DMS 273 treated with DMSO at 0.1 percent for 48 hours (cell line): ENCODE measurements at places on chromosomes 5 and 9.

DNA sequence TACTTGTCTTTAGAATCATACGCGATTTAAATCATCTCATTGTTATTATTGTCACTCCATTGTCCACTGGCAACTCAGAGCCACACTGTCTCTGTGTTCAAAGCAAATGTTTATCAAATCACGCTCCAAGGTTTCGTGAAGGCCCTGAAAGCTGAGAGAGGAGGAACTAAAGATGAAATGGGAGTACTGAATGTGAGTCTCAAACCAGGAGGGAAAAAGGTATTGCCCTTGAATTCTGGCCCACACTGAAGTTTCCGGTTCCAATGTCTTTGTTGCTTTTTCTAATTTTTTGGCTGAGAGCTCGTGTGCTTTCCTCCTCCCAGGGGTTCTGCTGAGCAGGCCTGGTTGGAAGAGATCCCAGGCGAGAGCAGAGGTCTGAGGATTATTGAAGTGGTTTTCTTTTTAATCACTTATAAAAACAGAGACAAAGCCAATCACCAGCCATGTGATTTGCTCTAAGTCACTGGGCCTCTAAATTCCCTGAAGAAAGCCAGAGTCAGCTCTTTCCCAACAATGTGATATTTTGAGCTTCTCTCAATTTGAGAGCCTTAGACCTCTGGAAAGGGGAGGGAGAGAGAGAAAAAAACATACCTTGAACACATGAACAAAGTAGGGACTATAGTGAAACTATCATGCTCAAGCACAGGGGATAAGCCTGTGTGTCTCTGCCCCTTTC lies 420.8 kb upstream of the GRAMD2B start:
- no peak for DNase-seq

DNA sequence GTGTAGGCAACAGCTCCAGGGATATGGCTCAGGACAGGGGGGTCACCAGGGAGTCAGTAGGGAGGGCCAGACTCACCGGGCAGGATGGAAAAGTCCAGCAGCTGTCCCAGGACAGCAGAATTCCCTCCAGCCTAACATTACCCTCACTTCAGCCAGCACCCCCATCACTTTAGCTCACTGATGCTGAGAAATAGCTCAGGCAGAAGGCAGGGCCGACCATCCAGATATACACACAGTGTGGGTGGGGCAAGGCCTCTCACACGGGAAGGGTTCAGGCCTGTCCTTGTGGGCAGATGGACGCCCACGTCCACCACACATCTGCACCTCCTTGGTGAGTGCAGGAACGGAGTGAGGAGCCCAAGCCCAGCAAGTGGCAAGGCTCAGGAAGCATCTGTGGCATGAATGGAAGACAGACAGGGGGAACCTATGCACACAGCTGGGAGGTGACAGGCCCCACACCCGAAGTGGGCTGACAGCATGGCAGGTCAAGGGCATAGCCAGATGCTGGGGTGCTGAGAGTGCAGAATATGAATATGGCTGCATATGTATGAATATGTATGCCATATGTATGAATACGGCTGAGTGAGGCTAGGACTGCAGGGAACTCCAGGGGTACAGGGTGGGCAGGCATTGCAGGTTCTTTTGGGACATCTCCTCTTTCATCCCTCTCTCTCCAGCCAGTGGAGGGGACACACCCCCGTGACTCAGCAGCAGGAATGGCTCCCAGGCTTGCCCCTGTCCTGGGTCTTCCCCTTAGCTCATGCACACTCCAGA lies 17.0 kb downstream of the BICD2 start:
- DNase-seq = no peak

DNA sequence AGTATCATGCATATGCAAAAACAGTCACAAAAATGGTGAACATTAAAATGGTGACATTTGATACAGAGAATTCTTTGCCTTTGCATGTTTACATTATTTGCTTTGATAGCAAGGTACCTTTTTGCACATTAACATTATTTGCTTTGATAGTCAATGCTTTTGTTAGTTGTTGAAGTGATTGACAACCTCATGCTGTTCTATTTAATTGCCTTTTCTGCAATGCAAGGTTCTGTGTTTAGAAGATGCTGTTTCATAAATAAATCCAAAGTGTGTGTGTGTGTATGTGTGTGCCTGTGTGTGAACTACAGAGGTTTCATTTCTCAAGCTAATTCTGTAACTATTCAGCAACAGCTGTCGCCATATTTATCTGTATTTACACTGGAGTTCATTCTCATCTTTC lies 668.7 kb downstream of the NR2F1-AS1 start:
- peak; percentile 26 for DNase-seq

- no peak for DNase-seq
Observed at GRCh38 chr5:137365126-137365865, 133.8 kb downstream of the SPOCK1 start.

DNA sequence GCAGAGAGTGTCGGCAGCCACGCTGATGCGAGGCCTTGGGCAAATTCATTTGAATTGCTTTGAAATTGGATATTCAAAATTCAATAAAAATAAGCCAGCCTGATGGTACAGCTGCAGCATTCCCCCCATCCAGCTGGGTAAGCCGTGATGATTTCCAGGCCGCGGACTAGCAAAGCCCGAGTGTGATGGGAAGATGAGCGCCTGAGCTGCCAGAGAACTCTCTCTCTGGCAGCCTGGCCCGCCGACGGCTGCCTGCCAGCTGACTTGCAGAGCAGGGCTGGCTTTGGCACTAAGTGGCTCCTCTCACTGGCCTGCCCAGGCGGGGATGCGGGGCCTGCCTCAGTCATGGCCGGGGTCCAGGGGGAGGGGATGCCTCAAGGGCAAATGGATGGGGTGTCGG lies 268.3 kb upstream of the WWC1 start:
- no peak for DNase-seq

DNA sequence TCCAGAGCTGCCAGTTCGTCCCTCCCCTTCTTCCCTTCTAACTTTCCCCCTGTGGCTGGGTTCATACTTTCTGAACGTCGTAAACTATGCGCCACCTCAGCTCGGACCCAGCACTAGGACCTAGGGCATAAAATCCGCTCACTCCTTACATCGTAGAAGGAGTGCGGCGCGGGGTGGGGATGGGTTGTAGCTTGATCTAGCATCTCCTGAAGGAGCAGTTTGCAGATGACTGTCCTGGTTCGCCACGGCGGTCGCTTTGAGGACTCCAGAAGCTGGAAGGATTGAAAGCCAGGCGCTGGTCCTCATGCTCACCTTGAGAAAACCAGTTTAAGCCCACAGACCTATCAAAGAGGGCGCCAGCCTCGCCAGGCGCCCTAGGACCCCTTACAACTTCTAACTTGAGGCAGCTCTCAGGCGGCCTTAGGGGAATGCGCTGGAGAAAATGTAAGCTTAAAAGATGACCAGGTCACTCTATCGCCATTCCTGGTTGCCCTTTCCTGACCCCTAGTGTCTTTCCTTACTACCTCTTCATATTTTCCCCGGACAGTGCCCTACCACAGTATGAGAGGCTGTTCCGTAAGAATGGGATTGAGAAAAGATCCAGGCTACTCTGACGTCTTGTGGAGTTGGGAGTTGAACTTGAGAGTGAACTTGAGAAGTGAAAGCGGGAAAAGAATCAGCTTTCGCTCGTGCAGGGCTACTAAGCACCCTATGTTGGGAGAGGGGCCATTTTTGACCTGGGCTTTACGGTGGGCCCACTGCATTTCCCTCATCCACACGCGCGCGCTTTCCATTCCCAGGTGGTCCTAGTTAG lies 2.8 kb downstream of the RORB start:
- no peak for DNase-seq

DNA sequence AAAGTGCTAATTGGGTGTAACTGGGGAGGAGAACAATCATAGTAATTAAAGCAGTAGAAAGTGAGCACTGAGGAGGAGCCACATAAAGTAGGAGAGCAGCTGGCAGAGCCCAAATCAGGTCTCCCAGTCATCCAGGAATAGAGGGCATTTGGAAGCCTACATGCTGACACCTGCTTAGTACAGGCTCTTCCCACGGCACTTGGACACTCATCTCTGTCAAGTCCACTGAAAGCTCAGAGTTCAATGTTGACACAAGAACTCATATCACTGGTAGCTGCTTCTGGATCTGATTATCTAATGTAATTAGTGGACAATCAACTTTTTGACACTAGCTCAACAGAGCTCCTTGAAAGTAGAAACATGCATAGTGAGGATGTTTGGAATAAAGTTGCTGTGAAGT lies 45.9 kb upstream of the PCSK1 start:
- DNase-seq = no peak

- no peak for DNase-seq
Observed at GRCh38 chr5:39503155-39503554, 78.4 kb upstream of the DAB2 start.
